ENCODE measurements at places on chromosomes 4 and X. TPM values are rescaled to one million over a fixed set of nuclear protein-coding genes. Genes with fewer than 3 reads are reported as not detected.

Gene RNF175
- total RNA-seq: not detected

Gene MAMLD1
- 4.1 TPM for total RNA-seq

Gene MGAT4D
- not detected for total RNA-seq

Gene DUSP21
- not detected for total RNA-seq

Gene GPRIN3
- not detected for total RNA-seq

Gene KDR
- not detected for total RNA-seq
